ENCODE measurements at places on chromosomes 5 and 9.

DNA sequence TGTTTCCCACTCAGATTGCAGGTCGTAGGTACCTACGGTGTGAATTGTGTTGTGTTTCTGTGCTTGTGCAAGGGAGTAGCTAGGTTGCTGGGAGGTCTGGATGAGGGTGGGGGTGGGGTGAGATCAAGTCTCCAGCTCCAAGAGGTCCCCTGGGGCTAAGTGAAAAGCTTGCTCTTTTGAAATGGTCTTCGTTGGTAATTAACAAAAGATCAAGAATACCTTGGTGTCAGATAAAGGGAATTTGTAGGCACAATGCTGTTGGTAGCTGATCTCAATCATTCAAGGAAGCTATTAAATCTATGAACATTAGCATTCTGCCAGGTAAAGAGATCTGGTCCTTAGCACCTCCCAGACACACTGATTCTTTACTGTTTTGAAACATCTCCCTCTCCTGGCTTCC, 928 bp upstream of the PCDHGC4 start:
- no peak for DNase-seq

DNA sequence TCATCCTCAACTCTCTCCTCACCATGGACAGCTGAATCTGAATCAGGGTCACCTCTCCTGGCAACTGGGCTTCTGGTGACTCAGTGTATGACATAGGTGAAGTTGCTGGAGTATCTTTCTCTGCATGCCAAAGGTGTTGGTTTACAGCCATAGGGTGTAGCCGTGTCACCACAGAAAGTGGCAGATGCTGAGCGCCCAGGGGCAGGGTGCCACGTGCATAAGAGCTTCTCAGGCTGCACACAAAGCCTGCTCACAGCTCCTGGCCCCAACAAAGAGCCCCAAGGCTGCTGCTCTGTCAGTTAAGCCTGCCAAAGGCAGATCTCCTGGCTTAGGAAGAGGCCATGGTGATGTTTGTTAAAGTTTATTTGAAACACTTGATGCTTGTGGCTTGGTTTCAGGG, 297.7 kb upstream of the WWC1 start:
- DNase-seq: no peak

- no peak for DNase-seq
Measured at GRCh38 chr9:113879318-113879717, 3.2 kb downstream of the ZNF618 start.

DNA sequence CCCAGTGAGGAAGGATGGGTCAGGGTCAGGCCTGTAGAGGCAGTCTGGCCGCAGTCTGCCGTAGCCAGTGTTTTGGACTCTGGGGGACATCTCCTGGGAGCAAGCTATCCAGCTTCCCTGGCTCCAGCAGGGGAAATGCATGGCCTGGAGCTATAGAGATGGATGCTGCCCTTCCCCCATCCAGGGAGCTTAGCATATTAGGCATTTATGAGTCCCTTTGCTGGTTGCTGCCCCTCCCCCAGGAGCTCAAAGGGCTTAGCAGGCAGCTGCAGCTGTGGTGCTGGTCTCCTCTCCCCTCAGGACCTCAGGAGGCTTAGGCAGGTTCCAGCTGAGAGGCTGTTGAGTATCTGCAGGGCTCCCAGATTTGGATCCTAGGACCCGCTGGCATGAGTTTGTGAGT, 1158.7 kb downstream of the DTWD2 start:
- no peak for DNase-seq

GRCh38 chr9:91817493-91818224, 132.4 kb downstream of the ROR2 start:
- DNase-seq: peak; percentile 86
